GM12891 (cell line): ENCODE measurements at places on chromosomes 3 and 15.

GRCh38 chr3:24042174-24043059, 97.3 kb downstream of the NR1D2 start:
- no peak for DNase-seq

- DNase-seq, result no peak
These were observed 89.0 kb downstream of the VGLL4 start for GRCh38 chr3:11554666-11555065.

DNA sequence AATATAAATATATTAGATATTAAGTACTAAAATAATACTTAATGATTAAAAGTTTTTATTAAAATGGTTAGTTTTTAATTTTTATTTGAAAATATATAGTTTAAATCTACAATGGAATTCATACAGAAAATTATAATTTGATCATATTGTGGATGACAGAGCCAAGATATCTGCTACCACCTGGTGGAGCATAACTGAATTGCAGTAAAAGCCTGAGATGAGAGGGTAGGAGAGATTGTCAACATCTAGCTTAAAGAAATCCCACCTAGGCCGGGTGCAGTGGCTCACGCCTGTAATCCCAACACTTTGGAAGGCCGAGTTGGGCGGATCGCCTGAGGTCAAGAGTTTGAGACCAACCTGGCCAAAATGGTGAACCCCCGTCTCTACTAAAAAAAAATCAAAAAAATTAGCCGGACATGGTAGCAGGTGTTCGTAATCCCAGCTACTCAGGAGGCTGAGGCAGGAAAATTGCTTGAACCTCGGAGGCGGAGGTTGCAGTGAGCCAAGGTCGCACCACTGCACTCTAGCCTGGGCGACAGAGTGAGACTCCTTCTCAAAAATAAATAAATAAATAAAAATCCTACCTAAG, 25.1 kb upstream of the CSTA start:
- no peak for DNase-seq

DNA sequence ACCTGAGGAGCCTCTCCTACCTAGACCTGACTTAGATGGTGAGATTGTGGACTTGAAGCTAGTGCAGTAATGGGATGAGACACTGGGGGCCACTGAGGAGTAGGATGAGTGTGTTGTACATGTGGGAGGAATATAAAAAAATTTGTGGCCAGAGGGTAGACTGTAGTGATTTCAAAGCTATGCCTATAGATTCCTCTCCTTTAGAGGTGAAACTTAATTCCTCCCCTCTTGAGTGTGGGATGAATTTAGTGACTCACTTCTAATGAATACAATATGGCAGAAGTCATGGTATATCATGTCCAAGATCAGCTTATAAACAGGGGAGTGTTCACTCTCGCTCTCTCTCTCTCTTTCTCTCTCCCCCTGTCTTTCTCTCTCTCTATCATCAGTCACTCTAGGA, 6.7 kb downstream of the ZNF860 start:
- DNase-seq, result no peak

DNA sequence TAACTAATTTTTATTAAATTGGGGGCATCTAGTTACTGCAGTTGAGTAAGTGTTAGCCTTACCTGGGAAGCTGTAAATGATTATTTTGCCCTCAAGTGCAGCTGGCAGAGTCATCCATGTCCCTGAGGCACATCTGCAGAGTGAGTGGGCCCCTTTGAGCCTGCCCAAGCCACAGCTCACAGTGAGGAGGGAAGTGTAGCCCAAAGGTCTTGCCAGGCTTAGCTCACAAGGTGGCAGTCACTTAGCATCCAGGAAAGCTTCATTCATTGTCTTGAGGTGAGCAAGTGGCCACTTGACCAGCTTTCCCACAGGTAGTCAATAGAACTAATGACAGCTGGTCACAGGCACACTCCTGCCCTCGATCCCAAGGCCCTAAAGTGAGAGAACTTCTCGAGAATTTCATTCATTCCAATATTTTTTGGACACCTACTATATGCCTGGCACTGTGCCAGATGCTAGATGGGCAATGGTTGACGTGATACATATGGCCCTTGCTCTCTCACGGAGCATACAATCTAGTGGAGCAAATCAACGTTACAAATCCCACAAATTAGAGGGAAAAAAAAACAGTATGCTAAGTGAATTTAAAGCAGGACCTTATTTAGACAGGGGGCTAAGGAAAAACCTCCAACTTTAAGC, 163.3 kb upstream of the IL12A start:
- no peak for DNase-seq

GRCh38 chr15:65460741-65461347, 38.1 kb upstream of the IGDCC4 start:
- no peak for DNase-seq

- no peak for DNase-seq
These were observed 38.8 kb downstream of the PIGB start for GRCh38 chr15:55357774-55358173.

GRCh38 chr15:81003097-81003350, 2.3 kb downstream of the TLNRD1 start:
- DNase-seq, result no peak

GRCh38 chr15:95923792-95924191, 406.7 kb upstream of the NR2F2 start:
- no peak for DNase-seq

DNA sequence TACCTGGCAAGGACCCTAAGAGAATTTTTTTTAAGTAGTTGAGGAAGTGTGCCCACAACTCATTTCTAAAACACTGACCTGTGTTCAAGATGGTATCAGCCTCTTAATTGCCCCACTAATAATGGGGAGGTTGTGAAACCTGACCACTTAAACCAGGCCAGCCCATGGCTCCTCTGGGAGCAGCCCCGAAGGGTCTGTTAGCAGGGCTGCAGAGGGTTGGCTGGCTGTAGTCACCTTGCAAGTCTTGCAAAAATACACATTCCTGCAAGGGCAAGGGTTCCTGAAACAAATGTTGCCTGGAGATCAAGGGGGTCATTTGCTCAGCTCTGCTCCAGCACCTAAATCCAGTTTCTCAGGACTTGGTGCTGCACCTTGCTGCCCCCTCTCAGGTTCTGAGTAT, 3.2 kb downstream of the IL17RD start:
- no peak for DNase-seq

GRCh38 chr3:19735111-19735510, 198.9 kb downstream of the EFHB start:
- DNase-seq, result no peak

GRCh38 chr3:63264716-63265115, 13.4 kb upstream of the SYNPR start:
- DNase-seq, result no peak

DNA sequence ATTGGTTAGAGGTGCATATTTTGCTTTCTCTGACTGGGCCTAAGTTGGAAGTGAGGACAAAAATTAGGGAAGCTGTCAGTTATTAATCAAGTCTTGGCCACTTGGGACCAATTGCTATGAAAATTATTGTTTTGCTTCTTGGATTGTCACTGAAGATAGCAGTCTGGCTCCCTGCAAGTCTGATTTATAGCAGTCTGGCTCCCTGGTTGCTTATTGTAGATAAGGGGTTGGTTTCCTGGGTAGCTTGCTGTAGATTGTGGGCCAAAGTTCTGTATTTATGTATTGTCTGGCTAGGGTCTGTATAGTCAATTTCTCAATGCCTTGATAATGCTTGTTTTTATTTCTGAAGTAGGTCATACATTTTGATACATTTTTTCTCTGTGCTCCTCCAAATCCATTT, 13.3 kb upstream of the DRD3 start:
- DNase-seq, result no peak

DNA sequence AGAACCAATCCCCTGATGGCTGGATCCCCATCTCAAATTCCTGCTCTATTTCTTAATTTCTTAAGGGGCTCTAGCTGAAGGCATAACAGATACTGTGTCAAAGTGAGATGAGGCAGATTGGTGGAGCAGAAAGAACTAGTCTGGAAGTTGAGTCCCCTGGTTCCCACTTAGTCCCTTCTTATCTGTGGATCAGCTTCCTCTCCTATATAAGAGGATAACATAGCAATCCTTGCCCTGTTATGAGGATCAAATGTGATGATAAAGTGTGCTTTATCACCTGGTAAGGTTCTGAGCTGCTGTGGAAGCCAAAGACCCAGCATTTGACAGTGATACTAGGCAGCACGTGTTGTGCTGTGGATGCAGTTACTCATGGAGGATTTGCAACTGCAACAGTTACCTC, 8.1 kb upstream of the SIN3A start:
- DNase-seq, result no peak

DNA sequence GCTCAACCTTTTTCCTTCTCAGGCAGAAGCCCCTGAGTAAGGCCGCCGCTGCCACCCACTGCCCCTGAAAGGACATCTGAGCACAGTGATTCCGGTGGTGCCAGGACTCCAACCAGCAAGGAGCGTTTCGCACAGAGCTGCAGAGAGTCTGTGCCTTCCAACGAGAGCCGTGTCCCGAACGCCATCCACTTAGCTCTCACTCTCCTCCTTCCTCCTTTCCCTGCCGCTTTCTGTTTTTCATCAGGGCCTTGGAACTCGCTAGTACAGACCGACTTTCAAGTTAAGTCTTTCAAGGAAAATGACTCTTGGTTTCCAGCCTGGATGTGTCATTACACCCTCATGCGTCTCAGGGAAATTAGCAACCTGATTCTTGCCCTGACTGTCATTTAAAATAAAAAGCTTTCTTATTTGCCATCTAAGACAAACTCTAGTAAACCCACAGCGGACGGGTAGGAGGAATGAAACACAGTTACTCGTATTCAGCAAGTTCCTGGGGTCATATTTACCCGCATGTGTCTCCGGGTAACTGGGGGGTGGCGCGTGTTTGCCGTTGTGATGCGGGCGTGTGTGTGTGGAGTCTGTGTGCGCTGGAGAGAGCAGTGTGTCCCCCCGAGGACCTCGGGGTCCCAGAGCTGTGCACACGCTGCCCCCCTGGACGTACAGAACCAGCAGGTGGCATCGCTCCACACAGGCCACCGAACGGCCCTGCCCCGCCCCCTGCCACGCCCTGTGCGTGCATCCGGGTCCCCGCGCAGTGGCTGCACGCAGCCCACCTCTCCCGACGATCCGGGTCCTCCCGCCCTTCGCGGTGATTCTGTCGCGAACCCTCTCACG, 30.4 kb upstream of the ALDH1A3 start:
- peak; percentile 51 for DNase-seq

- no peak for DNase-seq
These were observed 15.3 kb downstream of the DNAJC13 start for GRCh38 chr3:132432639-132433038.

DNA sequence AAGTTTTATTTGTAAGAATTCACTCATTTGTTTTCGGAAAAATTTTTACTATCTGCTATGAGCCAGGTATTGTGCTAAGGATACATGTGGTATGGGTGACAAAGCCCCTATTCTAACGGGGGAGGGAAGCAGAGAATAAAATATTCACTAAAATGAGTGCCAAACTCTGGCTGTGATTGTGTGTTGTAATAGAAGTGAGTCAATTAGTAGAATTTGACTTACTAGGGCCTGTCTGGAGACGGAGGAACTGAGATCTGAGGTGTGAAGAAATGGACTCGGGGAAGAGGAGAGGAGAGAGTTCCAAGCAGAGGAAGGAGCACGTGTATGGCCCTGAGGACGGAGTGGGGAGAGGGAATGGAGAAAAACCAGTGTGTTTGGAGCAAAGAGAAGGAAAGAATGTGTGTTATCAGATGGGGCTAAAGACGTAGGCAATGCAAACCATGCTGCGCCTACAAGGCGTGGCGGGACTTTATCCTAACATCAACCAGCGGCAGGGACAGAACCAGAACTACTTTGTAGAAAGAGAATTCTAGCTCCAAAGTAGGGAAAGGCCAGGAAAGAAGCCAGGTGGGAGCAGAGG, 89.1 kb downstream of the OSBPL10 start:
- no peak for DNase-seq

GRCh38 chr3:10116928-10117327, 1.5 kb downstream of the BRK1 start:
- no peak for DNase-seq

DNA sequence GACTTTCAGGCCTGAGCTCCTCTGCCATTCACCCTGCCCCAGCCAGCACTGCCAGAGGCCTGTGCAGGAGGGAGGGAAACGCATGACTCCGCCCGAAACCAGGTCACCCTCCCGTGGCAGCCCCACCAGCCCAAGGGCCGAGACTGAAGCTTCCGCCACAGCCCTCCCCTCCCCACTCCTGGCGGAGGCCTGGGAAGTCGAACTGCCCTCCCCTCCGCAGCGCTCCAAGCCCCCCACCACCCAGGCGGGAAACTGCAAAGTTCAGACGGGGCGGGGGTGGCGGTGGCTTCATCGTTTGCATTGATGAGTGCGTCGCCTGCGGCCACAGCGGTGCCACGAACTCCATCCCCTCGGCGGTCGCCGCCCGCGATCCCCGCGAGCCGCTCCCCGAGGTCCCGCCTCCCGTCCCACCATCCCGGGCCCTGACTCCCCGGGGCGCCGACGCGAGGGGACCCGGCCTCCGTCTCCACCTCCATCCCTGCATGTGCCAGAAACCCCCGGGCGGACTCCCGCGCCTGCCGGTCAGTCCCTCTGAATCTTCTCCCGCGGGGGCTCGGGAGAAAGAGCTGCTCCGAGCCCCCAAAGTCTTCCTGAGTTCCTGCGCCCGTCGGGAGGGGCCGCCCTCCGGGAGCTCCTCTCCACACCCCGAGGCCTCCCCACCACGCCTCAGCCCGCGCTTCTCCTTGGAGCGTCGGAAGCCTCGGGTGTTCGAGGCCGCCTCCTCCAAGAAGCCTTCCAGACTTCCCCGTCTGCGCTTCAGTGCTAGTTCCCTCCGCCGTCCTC, 698 bp downstream of the MELTF start:
- DNase-seq, result peak; percentile 66

GRCh38 chr15:53251996-53252395, 461.9 kb upstream of the ONECUT1 start:
- no peak for DNase-seq

DNA sequence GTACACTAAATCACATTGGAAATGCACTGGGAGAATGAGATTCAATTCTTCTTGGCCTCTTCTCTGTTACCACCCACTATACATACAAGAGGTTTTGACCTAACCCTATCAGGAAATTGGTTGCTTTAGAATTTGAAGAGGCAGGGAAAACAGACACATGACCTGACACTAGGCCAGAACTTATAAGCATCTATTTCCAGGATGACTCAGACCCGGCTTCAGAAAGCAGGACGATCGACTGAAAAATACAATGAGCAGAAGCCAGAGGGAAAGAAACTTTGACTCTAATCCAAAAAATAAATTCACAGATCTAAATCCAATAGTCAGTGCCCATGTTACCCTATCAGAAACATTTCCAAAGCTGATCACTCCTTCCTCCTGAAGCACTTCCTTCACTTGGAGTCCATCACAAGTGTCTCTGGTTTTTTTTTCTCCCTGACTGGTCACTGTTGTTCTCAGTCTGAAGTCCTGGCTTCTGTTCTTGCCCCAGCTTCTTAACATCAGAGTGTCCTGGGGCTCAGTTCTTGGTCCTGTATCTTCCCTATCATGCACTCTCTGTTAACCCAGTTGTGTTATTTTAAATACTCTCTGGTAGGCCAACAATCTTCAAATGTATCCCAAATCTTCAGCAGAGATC, 133.6 kb downstream of the P2RY1 start:
- DNase-seq, result no peak
